Common myeloid progenitor, CD34-positive (primary cell): ENCODE measurements at places on chromosomes 1 and 21.

DNA sequence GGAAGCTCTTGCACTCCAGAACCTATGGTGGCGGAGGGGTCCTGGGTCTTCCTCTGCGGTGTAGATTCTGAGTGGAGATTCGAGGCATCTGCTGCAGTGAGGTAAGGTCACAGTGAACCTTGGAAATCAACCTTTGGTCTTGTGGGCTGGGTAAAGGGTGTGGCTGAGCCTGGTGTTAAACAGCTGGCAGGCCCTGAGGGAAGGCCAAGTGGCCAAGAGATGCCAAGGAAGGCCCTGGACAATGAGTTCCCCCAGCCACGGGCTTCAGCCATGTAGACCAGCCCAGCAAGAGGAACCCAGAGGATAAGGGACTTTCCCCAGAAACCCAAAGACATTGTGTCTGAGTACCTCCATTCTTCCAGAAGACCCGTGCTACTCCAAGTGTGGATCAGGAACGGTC lies 137.2 kb upstream of the ETS2 start:
- DNase-seq, result no peak

DNA sequence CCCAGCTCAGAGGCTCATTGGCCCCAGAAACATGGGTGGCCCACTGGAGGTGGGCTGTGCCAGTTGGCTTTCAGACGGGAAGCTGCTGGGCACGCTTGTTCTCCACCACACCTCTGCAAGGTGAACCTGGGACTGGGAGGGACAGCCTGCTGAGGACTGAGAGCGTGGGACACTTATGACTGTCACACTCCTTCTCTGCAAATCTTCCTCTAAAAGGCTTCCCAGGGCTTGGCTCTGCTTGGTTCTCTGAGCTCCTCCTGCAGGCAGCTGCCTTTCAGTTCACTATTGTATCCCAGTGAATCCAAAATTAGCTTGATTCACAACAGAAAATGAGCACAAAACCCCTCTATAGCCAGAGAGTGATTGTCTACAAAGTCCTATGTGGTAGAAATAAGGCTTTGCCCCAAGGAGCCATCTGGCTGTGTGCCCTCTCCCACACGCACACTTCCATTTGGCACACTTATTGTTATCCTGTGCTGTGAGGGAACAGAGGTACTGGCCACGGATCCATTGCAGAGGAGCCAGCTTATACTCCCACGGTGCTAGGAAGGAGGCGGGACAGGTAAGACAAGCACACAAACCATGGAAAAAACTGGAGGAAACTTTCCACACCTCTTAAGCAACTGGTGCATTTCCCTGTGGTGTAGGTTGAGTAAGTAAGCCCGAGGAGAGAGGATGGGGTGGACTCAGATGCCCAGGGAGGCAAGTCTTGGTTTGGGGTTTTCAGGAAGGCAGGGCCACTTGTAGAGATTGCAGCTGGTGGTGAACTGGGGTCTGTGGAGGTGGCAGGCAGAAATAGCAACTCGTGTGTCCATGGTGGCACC lies 18.9 kb upstream of the BTG2 start:
- no peak for DNase-seq

- no peak for DNase-seq
Observed at GRCh38 chr1:17089506-17089905, 29.7 kb downstream of the PADI2 start.

GRCh38 chr1:62358665-62359373 lies 39.6 kb upstream of the KANK4 start:
- no peak for DNase-seq

- DNase-seq, result no peak
Observed at GRCh38 chr21:42941696-42942085, 16.3 kb upstream of the ERVH48-1 start.

DNA sequence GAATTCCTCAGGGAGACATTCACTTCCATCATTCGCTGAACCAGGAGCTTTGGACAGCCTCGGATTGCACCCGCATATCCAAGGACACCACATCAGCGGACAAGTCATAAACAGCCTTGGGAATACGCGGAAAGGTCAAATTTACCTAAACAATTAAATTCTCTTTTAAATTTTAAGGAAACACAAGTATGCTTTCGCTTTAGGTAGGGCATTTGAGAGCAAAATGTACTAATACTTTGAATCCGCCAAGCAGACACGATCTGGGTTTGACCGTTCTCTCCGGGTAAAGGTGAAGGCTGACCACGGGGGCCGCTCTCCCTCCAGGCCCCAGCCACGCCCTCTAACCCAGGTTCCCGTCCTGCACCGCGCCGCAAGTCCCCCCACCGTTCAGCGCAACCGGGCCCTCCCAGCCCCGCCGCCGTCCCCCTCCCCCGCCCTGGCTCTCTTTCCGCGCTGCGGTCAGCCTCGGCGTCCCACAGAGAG lies 479 bp upstream of the ACADM start:
- DNase-seq, result peak; percentile 85

DNA sequence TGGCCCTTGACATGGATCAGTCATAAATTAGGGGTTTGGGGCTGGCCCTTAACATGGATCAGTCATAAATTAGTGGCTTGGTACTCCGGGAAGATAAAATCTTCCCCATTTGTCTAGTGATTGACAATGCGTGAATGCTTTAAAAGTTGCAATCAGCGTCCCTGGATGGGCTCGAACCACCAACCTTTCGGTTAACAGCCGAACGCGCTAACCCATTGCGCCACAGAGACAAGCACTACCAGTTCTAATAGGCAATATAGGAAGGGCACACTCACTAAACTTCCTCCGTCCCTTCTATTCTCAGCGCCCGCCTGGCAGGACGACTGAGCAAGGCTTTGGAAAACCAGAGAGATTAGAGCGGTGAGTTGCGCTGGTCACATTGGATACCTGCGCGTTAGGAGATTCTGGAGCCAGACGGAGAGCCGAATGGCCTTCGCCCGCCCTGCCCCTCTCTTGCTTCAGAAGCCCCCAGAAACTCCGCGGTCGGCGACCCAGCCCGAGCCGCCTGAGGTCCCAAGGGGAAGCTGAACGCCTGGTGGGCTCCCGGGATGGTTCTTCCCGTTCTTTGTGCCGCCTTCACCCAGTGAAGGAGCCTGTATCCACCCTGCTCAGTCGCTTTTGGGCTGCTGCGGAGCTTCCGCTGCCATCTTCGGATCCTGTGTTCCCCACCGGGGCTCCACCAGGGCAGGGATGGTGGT lies 235.9 kb downstream of the FAM72C start:
- DNase-seq, result no peak

DNA sequence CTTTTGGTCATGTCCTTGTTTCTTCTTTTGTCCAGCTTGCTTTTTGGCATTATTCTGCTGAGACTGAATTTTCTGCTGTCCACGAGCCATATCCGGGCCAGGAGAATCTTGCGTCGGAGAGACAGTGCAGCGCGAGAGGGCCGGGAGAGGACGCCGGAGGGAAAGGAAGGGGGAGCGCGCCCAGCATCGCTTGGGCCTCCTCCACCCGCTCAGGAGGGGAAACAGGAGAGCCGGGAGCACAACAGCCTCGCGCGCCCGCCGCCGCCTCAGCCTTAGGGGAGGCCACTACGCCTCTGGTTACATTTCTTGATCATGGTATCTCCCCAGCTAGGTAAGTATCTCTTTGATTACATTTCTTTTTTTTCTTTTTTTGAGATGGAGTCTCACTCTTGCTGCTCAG lies 7.4 kb upstream of the DEGS1 start:
- DNase-seq, result no peak

GRCh38 chr1:165827268-165828102 lies at the start of gene UCK2:
Gene UCK2, plus strand, starts transcription at chr1:165827614. Its CDS starts 220 bp downstream, at chr1:165827834.
- DNase-seq, result peak; percentile 91

DNA sequence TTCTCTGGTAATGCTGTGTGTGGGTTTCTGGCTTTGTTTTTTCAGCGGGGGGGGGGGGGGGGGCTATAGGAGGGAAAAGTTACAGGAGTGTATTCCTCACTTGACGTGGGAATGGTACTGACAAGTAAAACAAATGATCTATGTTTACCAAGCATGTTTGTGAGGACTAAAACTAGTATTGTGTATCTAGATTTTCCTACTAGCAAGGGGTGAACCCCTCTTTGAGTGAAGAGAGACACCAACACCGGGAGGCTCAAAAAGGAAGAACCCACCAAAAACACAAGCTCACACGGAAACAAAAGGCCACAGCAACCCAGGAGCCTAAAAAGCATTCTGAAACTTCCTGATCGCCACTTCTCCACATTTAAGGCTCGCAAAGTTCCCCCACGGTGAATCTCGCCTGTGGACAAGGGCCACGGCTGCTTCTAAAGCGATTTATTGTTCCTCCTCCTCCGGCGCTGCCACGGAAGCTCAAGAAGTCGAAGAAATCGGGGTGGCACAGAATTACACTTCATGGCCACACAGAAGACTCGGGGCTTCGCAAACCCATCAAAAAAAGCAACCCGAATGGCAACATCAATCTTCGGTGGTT lies 703 bp downstream of the PUM1 start:
- DNase-seq, result no peak

DNA sequence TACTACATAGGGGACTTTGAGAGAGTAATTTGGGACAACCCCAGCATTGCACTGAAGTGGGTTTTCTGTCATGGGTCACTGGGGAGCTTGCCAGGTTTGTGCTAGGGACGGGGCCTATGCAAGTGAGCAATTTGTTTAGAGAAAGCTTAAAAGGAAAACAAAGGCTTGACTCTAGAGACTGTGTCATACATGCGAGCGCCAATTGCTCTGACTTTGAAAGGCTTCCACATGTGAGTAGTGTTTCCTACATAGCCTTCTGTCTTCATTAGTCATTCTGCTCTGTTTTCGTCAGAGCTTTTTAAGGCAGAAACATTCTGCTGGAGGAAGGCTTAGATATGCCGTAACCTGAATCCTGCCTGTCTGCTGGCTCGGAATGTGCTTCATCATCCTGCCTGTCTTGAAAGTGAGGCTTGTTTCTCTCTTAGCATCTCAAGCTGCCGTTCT lies 28.4 kb downstream of the TRIM45 start:
- no peak for DNase-seq

DNA sequence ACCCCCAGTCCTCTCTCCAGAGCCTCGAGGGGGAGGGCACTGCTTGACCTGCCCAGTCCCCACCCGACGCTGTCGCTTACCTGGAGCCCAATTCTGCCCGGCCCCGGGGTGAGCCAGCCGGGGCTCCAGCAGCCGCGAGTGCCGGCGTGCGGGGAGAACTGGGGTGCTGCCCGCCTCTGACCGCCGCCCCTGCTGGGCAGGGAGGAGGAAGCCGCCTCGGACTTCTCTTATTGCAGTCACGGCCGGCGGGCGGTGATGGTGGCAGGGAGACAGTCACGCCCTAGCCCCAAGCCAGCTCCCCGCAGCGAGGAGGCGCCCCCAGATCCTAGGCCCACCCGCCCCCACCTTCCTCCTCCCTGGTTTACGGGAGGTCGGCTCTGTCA lies at the start of gene FGR:
FGR (minus strand) TSS at position 201 of the 383 bp plus-strand sequence. CDS start 11,269 bp downstream, outside the sequence.
- DNase-seq, result no peak

GRCh38 chr1:70627910-70628309 lies 216.8 kb downstream of the CTH start:
- DNase-seq, result peak; percentile 29

DNA sequence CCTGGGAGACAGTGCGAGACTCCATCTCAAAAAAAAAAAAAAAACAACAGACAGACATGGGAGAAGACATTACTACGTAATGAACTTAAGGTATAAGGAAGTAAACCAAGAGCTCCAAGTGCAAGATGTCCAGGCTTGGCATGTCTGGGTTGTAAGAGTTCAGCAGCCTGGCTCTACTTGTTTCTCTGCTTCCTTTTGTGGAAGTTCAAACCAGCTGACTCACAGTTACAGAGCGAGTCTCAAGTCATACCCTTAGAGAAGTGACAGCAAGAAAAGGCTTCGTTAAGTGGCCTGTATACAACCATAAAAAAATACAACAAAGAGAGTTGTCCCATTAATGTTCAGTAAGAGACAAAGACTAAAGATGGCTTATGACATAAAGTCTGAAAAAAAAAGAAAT lies 1.3 kb downstream of the RIT1 start:
- DNase-seq, result peak; percentile 90

DNA sequence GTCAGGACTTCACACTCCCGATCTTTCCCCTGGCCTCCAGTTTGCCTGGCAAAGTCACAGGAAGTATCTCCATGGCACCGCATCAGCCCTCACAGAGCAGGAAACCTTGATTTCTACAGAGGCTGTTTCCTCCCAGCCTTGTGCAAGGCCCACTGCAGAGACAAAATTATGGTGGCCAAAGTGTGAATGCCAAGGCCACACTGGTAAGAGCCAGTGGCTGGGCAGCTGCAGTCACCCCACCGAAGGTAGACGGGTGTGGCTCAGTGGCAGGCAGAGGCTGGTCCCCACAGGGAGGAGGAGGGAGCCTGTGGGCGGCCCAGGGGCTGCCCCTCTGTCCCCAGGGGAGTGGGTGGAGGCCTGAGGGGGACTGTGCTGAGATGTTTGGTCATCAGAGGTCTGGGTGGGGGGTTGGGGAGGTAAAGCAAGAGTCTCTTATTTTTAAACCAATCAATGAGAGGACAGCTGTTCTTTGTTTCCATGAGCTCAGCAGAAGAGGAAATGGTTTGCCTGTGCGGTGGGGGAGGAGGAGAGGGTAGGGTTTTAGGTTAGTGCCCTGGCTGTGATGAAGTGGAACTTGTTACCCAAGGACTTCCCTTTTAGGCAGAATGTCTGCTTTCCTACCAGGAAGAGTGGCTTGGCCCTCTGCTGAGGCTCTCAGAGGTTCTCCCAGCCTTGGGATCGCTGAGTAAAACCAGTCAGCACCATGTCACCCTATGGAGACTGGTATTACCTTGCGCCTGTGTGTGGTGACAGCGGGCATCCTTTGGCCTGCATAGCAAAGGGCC lies 18.0 kb upstream of the BTG2 start:
- peak; percentile 97 for DNase-seq

GRCh38 chr1:78549331-78549730 lies 58.6 kb downstream of the PTGFR start:
- DNase-seq, result no peak

GRCh38 chr1:119002028-119002686 lies 14.0 kb upstream of the TBX15 start:
- peak; percentile 84 for DNase-seq

- DNase-seq, result peak; percentile 85
Observed at GRCh38 chr1:235336903-235337302, 8.5 kb downstream of the GGPS1 start.

DNA sequence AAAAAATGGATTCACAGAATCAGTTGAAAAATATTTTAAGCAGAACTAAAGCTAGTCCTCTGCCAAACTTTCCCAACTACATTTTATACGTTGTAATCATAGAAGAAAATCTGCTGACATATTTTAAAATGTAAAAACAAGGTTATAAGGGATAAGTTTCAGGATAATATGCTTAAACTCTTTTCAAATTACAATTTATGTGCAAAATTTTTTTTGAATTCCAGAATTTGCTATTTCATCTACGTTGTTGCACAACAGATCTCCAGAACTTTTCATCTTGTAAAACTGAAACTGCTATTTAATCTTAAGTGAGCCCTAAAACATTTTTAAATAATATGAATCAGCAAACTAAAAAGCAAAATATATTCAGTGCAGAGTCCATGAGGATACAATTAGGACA lies 5.9 kb downstream of the EDEM3 start:
- no peak for DNase-seq
